ENCODE measurements at places on chromosomes 11 and 22.
A peak's percentile ranks its signal among the peaks of the same experiment; 100 is the strongest.

DNA sequence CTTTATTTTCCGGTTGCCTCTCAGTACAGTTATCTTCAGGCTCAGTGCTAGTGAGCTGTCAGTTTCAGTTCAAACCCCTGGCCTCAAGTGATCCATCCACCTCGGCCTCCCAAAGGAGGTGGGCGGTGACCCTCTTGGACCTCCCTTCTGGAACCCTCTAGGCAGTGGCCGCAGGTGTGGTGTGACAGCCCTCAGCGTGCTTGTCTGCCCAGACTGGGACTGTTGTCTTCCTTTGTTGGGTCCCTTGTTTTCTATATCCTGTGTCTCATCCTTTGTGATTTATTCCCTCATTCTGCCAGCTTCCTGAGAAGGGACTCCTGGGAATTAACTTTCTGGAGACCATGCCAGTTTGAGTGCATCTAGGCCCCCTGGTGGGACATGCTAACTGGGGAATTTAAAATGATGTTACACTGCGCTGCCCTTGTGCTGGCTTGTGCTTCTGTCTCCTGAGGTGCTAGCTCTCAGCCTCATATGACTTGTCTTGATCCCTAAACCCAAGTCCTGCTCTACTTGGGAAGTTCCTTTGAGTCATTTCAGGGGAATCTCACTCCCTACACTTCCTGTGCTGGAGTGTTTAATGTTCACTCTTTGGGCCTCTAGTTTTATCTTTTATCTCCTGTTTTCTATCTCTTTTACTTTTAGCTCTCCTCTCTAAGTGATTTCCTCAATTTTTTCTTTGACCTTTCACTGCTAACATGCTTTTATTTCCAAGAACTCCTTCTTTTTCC lies 19.4 kb downstream of the MED15 start:
- no peak for DNase-seq

DNA sequence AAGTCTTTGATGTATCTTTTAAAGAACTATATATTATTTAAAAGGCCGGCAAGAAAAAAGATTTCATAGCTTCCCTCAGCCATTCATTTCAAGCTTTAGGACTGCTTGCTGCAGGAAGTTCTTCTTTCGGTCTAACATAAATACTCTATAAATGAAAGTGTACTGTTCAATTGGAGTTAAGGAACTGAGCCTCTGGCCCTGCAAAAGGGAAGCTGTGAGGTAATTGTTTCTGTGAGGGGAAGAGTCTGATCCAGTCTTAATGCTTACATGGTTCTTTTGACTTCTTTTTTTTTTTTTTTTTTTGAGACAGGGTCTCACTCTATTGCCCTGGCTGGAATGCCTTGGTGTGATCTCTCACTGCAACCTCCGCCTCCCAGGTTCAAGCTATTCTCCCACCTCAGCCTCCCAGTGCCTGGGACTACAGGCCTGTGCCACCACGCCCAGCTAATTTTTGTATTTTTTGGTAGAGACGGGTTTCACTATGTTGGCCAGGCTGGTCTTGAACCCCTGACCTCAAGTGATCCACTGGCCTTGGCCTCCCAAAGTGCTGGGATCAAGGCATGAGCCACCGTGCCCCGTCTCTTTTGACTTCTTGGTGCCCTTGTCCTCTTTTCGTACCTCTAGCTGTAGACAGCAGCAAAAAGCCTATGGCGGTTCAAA lies 4.7 kb upstream of the TRIM29 start:
- DNase-seq: no peak

DNA sequence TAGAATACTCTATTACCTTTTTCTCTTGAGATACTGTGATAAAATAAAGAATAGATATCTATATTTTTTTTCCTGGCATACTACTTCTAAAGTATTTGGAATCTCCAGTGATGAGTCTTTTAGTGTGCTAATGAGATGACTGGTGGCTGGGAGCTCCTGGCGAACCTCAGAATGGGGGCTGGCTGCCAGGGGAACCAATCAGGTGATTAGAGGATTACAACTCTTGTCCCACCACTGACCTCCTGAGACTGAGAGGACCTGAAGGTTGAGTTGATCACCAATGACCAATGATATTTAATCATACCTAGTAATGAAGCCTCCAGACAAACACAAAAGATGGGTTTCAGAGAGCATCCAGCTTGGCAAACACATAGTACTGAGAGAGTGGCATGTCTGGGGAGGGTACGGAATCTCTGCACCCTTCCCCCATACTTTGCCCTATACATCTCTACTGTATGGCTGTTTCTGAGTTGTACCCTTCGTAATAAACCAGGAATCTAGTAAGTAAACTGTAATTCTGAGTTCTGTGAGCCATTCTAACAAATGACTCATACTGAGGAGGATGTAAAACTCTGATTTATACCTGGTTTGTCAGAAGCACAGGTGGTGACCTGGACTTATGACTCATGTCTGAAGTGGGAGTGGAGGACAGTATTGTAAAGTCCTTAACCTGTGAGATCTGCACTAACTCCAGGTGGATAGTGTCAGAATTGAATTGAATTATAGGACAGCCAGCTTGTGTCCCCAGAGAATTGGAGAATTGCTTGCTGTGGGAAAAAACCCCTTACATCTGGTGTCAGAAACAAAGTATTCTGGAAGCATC lies 325.3 kb upstream of the LRRC4C start:
- DNase-seq: no peak

DNA sequence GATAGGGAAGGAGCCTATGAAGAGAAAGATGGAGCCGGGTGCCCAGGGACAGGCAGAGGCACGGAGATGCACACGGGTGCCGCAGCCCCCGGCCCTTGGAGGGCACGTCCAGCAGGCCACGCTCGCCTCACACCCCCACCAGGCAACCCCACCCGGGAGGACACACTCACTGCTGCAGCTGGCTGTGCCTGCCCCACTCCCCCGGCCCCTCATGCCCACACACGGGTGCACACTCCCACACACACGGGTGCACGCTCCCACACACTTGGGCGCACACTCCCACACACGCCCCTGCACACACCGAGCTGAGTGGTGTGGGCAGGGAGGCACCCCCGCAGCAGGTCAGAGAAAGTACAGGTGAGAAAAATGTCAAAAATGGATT lies 1.1 kb downstream of the MOB2 start:
- DNase-seq: no peak

DNA sequence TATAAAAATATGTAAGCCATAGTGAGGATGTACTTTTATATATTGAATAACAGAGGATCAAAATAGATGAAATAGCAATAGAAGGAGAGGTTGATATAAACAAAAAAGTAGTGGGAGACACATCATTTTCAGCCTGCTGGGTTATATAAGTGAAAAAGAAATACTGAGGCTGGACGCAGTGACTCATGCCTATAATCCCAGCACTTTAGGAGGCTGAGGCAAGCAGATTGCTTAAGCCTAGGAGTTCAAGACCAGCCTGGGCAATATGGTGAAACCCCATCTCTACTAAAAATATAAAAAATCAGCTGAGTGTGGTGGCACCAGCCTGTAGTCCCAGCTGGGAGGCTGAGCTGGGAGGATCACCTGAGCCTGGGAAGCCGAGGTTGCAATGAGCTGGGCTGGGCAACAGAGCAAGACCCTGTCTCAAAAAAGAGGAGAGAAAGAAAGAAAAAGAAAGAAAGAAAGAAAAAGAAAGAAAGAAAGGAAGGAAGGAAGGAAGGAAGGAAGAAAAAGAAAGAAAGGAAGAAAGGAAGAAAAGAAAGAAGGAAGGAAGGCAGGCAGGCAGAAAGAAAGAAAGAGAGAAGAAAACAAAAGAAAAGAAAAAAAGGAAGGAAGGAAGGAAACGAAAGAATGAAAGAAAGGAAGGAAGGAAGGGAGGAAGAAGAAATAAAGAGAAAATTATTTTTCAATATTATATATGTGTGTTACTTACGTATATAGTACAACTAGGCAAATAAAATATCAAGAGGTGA lies 7.0 kb upstream of the P2RY2 start:
- peak; percentile 8 for DNase-seq

DNA sequence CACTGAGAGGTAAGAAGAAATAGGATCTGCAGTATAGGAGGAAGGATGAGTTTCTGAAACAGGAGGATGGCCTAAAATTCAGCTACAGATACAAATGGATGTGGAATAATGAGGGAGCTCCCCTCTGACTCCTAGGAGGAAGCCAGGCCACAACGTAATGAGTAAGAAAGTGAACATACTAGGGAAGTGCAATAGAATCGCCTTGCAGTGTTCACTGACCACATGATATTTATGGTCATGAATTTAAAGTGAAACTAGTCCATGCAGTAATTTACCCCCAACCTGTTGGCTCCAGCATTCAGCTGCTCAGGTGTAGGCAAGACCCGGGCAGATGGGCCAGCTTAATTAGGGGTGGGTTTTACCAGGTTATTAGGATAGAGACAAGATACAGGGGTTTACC lies 101.7 kb downstream of the DEUP1 start:
- no peak for DNase-seq

GRCh38 chr11:65159012-65159411 lies 11.0 kb upstream of the SPDYC start:
- DNase-seq: no peak

GRCh38 chr11:18429332-18429731 lies 17.2 kb downstream of the LDHC start:
- DNase-seq: no peak

- DNase-seq: no peak
Measured at GRCh38 chr11:119486016-119486415, 63.0 kb upstream of the THY1 start.

DNA sequence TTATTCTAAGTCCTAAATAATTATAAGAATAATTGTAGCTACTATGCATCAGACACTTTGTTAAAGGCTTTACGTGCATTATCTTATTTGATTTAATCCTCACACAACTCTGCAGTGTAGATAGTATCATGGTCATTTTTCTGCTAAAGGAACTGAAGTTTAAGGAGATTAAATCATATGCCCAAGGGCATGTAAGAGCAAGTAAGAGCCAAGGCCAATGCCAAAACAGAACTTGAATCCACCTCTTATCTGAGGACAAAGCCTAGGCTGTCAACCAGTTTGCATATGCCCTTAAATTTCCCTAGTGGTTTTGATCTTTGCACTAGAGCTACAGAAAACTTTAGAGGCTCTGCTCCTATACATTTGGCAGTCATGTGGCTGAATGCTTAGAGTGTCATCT lies 65.6 kb upstream of the OR5AK2 start:
- DNase-seq: no peak

DNA sequence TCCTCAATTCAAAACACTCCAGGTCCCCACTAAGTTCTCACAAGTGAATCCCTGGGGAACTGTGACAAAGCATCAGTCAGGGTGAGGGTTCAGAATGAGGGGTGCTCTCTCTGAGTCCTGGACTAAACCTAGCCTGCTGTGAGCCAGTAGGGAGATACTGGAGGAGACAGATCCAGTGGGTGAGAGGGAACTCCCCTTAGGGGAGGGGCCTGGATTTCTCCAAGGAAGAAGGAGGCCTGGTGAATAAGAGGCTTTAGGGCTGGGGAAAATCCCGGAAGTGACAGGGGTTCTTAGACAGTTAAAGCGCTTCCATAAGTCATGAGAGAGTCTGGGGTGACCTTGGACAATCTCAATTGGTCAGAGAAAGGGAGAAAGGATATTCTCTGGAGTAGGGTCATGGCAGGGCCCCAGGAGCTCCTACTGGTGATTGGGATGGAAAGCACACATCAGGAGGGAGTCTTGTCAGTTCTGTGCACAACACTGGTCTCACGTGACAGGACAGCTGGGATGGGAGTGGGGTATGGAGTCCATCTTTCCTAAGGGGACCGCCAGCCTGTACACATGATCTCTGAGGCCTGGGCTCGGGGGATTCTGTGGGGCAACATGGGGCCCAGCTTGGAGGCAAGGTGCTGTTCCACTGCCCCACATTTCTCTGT lies 1.5 kb downstream of the TBC1D10A start:
- no peak for DNase-seq

- DNase-seq: no peak
Measured at GRCh38 chr22:38082986-38083710, 836 bp downstream of the SLC16A8 start.

DNA sequence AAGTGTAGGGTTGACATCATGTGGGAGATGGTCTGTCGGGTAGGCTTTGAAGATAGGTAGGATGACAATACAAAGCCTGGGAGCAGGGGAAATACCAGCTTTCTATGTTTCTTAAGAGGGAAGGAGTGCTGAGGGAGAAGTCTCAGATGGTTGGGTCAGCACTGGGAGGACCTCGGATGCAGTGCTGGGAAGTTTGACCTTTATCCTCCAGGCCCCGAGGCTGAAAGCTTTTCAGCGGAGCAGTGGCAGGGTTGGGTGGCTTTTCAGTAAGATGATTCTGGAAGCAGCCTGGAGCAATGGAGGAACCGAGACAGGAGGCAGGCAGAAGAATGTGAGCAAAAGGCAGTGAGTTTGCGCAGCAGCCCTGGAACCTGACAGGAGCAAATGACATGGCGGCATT lies 43.5 kb upstream of the MYO18B start:
- no peak for DNase-seq

DNA sequence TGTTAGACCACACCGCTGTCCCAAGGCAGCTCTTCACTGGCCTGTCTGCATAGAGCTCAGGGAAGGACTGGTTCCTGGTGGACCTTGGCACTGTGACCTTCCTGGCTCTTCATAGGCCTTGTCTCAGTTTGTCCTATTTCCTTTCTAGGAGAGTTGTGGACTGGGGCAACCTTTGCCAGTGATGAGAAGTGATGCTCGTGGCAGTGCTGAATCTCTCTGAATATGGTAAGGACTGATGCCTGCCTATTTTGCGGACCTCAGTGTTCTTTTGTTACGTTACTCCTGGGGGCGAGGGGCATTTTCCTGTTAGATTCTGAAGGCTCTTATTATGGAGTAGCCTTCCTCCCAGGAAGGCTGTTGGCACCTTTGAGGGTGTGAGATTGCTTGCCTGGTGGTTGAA lies 24.2 kb downstream of the CABIN1 start:
- no peak for DNase-seq

DNA sequence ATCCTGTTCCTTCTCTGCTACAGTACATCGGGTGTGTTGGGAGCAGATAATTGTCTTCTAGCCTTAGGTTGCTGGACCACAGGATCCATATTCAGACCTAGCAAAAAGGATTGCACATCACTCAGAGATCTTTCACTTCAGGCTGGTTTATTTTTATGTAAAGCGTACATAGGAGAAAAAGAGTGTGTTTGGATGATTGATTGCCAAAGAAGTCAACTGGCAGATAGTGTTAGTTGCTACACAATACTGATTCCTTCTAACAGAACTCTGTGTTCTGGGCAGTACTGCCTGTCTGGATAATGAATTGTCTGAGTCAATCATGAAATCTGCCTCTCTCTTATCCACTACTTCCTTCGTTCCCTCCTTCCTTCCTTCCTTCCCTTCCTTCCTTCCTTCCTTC lies 31.0 kb upstream of the PGM2L1 start:
- no peak for DNase-seq

Data from natural killer cell treated with Interleukin-12 subunit alpha and Interleukin-12 subunit beta and Interleukin-15 and Interleukin-18, amount 100 ng/mL, for 72 hours (primary cell).